Activated CD4-positive, alpha-beta T cell treated with anti-CD3 and anti-CD28 coated beads, Interleukin-2, amount 50 U/mL, for 4 hours (primary cell): ENCODE measurements at places on chromosomes 4 and X.

DNA sequence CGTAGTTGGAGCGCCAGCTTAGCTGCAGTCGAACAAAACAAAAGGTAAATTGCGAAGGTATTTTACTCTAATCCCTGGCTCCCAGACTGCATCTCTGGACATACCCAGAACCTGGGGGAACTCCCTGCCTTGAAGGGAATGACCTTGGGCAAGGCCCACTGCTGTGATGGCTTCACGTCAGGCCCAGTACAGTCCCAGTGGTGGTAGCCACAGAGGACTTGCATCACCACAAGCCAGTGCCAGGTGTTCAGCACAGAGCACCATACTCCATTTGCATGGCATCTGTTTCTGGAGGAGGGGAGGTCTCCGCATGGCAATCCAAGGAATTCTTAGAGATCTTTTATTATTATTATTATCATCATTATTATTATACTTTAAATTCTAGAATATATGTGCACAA, 5.6 kb downstream of the ETDA start:
- no peak for DNase-seq

GRCh38 chr4:99593781-99594641, 19.4 kb downstream of the MTTP start:
- DNase-seq = no peak

GRCh38 chr4:102447413-102447812, 53.7 kb upstream of the NFKB1 start:
- no peak for DNase-seq

GRCh38 chrX:7127056-7127455, 20.5 kb upstream of the STS start:
- no peak for DNase-seq

- no peak for DNase-seq
Observed at GRCh38 chr4:134365852-134366251, 164.3 kb upstream of the PABPC4L start.

GRCh38 chrX:39974270-39974669, 123.5 kb downstream of the BCOR start:
- DNase-seq = no peak

DNA sequence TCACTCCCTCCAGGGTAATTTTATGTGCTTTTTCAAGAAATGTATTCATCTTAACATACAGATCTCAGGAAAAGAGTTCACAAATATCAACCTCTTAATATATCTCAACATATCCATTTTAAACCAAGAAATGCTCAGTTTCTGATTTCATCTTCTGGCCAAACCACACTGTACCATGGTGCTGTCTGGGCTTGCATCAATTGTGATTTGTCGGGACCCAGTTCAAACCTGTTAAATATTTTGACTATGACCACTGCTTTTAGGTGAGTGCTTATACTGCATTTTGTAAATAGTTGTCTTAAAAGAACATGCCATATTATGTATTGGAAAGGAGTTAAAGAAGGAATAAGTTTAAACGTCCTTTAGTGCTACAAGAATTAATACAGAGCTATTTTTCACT, 352.1 kb downstream of the SPOCK3 start:
- no peak for DNase-seq

GRCh38 chr4:153728151-153728550, 31.7 kb downstream of the RNF175 start:
- no peak for DNase-seq

DNA sequence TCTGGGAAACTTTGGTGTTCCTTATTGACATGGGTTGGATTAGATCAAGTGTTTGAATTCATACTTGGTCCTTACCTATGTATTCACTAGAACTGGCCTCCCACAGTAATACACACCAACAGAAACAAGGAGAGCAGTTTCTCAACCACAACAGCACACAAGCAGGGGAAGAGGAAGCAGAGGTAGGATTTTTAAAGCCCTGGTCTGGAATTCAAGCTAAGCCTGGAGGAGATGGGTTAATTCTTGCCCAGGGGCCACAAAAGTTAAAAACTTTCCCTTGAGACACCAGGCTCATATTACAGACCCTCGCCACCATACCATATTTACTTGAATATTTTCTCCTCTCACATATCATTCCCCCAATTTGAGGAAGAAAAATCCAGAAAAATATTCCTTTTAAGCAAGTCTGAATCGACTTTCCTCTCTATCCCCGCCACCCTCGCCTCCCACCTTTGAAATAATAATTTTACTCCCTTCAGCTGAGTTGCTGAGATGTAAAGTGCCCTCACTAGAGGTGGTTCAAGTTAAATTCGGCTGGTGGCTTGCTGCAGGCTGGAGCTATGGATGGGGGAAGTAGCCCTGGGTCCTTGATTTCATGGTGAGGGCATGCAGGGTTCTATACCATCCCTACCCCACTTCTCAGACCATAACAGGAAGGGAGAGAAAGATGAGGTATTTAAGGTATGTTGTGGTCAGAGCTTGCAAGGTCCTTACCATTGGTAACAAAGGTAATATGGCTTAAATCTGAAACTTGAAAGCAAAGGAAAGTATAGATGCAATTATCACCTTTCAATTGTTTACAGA, 440.2 kb downstream of the INPP4B start:
- DNase-seq = no peak

DNA sequence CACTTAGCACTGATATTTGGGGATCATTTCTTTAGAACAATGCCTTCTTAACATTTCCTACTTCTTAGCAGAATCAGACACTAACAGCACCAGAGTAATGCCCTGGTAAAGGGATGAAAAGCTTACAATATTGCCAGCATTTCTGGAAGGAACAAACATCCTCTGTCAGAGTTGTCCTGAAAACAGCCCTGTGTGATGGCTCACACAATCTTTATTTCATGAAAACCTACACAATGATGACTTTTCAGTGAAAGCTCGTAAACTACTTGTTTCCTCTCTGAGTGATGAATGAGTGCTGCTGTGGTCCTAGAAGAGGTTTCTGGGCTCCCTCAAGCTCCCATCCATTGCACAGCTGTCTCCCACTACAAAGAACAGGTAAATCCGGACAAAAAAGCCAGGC, 52.8 kb downstream of the GPC4 start:
- no peak for DNase-seq

DNA sequence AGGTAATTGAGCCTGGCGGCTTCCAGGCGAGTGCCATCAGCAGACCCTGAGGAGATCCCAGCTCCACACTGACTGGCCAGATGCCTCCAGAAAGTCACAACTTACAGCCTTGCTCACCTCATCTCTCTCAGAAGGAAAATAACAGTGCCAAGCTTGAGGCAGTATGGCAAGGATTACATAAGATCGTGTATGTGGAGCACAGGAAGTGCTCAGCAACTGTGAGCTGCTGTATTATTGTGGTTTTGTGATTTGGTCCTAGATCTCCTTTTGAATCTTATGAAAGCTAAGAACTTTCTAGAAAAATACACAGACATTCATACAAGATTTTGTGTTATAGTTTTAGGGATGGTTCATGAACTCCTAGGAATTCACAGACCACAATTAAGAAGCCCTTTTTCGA, 14.0 kb downstream of the RASL11B start:
- no peak for DNase-seq

GRCh38 chr4:189364032-189364449, 576.6 kb upstream of the FRG1 start:
- no peak for DNase-seq

DNA sequence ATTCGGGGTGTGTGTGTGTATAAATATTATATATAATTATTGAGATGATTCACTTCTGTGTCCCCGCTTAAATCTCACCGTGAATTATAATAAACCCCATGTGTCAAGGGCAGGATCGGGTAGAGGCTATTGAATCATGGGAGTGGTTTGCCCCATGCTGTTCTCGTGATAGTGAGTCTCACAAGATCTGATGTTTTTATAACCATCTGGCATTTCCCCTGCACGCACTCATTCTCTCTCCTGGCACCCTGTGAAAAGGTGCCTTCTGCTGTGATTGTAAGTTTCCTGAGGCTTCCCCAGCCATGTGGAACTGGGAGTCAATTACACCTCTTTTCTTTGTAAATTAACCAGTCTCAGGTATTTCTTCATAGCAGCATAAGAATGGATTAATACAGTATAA, 851.4 kb upstream of the AGA start:
- no peak for DNase-seq

- DNase-seq = peak; percentile 38
Observed at GRCh38 chrX:133792198-133792953, 193.0 kb downstream of the GPC3 start.

GRCh38 chr4:73701116-73701515, 39.3 kb upstream of the CXCL8 start:
- no peak for DNase-seq

- no peak for DNase-seq
Observed at GRCh38 chr4:80839281-80839680, 191.2 kb upstream of the BMP3 start.

DNA sequence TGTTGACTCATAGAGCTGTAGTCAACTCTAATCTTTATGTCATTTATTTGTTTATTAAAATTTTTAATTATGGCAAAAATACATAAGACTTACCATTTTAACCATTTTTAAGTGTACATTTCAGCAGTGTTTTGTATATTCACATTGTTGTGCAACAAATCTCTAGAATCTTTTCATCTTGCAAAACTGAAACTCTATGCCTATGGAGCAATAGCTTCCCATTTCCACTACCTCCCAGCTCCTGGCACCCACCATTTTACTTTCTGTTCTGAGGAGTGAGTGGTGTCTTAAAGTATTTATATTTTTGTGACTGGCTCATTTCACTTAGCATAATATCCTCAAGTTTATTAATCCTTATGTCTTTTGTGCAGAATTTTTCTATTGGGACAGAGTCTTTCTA, 181.0 kb downstream of the GPAT3 start:
- no peak for DNase-seq

DNA sequence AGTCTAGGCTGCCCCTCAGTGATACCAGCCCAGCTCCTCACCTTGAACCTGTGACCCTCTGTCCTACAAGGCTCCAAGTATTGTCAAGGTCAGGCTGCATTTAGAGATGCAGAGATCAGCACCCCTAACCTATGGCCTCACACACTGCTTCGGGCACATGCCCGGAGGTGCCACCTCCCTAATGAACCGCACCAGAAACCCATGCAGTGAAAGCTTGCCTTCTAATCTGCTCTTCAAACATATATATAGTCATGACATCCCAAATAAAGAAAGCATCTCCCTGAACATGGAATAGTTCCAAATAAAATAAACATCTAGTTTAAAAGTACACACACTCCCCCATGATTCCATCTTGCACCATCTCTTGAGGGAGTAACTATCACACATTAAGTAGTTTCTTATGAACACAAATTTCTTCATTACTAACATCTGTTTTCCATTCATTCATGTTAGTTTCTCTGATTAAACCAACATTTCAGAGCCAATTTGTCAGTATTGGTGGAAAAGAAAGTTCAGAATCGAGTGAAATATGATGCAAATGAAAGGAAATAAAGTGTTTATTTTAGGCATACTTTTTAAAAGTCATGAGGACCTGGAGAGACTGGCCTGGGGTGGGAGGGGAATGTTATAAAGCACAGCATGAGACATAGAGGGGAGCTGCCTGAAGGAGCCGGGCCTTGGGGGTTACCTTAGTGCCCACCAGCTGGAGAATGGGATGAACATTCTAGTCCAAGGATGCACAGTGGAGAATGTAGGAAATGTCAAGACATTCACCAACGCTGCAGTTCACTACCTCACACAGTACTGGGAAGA, 19.2 kb downstream of the CC2D2A start:
- DNase-seq = no peak

DNA sequence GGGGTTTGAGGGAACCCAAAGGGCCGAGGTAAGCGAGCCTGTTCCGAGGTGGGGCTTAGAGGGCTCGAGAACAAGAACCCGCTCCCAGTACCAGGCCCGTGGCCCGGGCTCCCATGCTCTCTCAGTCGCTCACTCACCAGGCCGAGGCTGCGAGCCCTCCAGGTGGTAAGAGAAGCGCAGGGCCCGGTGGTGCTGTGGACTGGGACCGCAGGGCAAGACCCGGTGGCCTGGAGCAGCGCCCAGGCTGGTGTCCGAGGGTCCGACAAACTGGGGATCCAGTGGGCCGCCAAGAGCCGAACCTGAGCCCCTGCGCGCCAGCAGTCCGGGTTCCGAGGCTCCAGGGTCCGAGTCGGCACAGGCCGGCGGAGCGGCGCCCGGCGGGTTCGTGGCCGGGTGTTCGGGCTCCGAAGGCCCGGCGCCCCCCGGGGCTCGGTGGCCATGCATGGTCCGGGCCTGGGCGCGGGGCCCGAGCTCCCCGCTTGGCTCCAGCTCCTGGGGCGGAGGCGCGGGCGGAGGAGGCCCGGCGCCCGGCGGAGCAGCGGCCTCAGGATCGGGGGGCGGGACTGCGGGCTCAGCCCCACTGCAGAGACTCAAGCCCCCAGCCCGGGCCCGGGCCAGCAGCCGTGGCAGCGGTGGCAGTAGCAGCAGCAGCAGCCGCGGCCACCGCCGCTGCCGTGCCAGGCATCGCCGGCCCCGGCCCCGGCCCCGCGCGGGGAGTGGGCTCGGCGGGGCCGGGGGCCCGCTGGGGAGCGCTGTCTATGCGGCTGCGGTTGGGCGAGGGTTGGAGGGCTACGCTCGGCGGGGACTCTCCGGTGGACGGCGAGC, 833 bp downstream of the FGD1 start:
- no peak for DNase-seq

- no peak for DNase-seq
Observed at GRCh38 chr4:24799544-24800324, 4.4 kb downstream of the SOD3 start.

DNA sequence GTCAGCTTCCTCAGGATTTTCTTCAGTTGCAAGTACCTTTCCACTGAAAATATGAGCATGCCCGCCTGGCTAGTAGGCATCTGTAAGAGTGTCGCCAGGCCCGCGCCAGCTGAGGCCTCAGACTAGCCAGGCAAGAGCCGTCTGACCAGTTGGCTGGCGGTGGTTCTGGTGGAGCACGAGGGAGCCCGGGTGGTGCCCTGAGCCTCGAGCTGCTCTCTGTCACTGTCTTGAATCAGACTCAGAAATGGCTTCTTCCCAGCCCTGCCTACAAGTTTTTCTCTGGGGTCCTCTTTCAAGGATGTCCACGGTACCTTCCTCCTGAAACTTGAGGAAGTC, 11.9 kb downstream of the GRPEL1 start:
- no peak for DNase-seq

GRCh38 chrX:151878574-151878973, 34.1 kb upstream of the MAGEA4 start:
- no peak for DNase-seq

GRCh38 chr4:6334203-6334887, 64.7 kb downstream of the WFS1 start:
- DNase-seq = no peak

DNA sequence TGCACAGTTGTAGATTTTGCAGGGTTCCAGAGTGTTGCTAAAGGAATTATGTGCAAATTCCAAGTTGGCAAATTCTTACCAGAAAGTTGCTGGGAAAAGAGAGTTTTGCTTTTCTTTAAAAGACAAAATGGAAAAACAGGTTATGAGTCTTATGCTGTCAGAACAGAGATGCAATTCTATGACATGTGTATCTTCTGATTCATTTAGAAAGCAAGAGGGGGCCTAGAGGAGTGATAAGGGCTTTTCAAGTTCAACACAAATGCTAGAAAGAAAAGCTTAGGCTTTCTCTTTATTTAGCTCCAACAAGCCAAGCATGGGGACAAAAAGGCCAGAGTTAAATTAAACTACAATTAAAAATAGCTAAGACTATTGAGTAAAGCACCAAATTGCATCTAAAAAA, 72.4 kb upstream of the GATB start:
- DNase-seq = no peak

- no peak for DNase-seq
Observed at GRCh38 chr4:185437809-185438208, 12.0 kb upstream of the UFSP2 start.
